DND-41 (cell line): ENCODE measurements at places on chromosomes 11 and 22.

DNA sequence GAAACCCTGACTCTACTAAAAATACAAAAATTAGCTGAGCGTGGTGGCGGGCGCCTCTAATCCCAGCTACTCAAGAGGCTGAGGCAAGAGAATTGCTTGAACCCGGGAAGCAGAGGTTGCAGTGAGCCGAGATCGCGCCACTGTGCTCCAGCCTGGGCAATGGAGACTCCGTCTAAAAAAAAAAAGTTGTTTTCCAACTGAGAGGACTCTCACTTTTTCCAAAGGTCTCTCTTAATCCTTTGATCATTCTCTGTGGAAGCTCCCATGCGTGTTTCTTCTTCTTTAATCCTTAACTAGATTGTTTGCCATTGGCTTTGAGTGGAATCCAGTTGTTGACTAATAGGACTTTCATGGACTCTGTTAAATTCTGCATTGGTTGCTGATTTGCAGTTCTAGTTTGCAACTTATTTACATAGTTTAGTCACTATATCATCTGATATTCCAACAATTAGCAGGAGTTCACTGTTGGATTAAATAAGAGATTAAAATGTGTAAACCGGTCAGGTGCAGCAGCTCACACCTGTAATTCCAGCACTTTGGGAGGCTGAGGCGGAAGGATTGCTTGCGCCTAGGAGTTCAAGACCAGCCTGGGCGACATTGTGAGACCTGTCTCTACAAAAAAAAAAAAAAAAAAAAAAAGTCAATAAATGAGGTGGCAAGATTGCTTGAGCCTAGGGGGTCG lies 79.7 kb downstream of the C22orf31 start:
- no peak for DNase-seq

DNA sequence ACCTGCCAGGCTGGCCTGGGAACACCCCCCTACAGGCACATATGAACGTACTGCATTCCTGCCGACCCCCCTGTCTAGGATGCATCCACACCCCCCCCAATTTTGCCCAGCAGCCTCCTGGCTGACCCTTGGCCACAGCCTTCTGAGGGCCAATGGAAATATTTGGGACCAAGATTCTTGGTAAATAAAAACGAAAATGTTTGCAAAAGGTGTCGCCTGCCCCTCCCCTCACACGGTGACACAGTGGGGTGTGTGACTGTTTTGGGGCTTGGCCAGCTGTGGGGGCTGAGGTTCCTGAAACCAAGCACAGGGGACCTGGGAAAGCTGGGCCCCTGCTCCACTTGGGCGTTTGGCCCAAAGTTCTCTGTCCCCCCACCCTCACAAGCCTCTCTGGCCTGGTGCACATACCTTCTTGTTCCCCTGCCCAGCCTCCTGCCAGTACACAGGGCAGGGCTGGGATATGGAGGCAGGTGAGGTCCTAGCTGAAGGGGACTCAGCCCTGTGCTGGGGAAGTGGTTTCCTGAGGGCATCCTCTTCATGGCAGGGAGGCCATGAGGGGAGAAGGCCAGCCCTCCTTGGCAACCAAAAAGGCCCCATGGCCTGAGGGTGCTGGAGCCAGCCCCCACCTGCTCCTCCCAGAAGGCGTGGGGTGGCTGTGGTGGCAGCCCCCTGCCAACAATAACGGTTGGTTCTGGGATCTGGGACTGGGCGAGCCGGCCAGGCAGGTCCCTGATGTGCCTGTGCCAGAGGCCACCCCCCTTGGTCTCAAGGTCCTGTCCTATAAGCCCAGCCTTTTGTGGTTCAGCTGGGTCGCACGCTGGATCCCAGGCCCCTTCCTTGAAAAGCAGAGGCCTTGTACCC lies 2.1 kb upstream of the CRACR2B start:
- no peak for DNase-seq

GRCh38 chr22:27466778-27467438 lies 334.6 kb downstream of the MN1 start:
- no peak for DNase-seq

GRCh38 chr11:12175694-12176241 lies 65.4 kb downstream of the MICAL2 start:
- no peak for DNase-seq

DNA sequence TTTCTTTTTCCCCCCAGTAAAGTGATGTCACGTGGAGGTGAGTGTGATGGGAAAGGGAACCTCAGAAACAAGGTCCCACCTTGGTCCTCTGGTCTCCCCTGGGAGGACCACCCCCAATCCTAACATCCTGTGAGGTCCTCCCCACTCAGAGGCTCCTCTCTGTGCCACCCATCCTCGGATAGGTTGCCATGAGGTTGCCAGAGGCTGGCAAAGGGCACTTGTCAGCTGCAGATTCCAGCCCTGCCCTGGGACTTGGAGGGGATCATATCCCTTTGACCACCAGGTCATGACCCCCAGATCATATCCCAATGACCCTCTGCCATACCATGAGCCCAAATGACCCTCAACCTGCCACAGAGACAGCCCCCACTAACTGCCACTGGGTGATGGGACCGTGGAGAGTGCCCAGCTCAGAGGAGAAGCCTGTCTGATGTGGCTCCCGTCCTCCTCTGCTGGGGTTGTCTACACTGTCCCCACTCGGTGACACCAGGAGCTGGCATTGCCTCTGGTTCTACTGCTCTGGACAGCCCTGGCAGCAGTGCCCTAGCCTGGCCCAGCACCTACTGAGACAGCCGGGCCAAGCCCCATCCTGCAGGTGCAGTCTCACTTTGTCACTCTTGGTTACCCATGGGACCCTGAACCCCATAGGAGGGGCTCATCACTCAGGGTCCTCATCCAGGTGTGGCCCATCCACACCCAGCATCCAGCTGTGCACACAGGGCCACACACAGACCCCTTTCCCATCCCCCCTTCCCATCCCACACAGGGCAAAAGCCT lies 90.2 kb upstream of the KCNQ1OT1 start:
- DNase-seq: no peak
